ENCODE measurements at places on chromosomes 7 and 10.

DNA sequence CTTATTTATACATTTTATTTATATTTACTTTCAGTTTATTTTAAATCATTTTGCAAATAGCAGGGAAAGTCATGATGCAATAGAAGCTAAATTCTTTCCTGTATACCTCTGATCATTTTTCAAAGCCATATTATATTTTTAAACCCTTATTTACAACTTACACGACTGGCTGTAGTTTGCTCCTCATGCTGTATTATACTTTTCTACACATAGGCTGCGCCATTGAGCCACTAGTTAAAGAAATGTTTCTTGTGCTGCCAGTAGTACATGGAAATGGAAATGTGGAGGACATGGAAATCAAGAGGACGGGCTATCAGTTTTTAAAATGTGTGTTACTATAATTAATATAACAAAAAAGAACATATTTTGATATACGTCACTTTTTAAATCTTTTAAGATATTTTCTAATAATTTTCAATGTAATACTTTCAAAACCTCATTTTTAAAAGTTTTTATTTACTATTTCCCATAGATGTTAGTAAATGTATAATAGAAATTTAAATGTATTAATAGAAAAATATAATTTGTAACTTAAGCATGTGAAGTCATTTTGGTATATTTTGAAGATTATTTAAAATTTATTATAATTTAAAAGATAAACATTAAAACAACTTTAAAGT lies 118.5 kb downstream of the VTI1A start:
- DNase-seq = no peak

DNA sequence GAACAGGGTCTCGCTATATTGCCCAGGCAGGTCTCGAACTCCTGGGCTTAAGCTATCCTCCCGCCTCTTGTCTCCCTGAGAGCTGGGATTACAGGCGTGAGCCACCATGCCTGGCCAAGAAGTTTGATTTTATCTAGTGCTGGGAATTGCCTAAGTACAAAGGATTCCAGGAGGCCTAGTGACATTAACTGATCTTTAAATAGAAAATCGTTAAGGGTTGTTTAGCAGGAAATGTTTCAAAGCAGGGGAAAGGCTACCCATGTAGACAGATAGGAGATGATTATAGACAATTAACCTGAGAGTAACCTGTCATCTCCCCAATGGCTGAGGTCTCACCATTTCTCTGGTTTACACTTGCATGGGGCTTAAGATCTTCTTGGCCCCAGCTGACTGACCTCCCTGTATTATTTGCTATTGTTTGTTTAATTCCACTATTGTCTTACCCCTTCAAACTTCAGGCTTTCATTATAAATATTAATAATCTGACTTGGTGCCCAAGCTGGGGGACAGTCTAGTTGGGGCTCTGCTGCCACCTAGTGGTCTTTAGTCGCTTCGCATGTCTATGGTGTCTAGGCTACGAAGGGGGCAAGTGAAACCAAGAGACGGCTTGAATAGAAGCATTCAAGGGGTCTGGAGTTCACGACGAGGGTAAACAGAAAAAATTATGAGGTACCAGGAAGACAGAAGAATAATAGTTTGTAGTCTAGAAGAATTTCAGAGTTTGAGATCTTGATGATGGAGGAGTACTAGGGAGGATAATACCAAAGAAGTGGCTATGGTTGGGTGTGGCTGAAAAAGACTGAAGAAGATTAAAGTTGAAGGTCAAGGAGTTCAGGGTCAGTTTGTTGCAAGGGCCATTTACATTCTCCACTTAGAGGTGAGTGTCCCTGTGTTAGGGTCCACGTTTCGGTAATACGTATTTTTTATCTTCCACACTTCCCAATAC lies 40.4 kb upstream of the BPGM start:
- DNase-seq = peak; percentile 50

DNA sequence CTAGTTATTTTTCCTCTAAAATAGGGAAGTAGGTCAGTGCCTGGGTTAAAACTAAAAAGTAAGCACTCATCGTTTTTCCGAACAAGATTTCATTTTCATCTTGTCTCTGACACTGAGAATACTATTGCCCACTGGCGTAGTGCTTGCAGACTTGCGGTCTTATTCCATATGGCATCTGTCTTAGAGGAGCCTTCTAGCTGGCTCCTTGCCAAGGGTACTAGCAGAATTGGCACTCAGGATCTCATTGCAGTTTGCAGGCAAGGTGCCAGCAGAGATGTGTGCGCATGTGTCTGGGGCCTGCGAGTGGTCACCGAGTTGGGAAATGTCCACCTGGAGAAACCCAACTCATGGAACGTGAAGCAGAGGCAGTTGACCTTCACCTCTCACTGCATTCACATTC lies 143.4 kb downstream of the CELF2 start:
- DNase-seq = no peak

DNA sequence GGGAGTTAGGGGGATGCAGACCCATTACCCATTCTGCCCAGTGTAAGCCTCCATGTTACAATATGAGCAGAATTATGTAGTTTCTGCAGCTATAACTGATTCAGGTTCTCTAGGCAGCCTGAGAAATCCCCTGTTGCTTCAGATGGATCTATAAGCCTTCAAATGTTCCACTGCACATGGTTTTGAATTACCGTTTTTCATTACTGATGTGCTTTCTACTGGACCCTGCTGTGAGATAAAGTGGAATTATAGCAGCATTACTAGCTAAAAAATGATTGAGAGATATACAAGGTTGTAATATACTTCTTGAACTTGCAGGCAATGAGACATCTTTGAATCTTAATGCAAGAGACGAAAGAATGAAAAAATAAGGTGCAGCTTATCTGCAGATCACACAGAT lies 38.4 kb upstream of the ANAPC16 start:
- no peak for DNase-seq

DNA sequence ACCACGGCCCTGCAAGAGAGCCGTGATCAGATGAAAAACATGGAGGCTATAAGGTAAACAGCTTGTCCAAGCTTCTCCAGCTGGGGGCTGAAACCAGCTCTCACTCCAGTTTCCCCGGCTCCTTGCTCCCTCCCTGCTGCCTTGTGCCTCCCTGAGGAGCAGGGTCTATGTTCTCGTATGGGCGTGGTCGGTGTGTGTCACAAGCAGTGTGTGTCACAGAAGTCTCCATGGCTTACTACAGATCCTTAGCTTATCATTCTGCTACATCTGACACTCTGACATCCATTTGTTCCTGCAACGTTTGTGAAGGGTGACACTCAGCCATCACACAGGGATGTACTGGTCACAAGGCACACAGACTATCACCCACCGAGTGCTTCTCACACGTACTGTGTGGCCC lies 54.6 kb downstream of the CSGALNACT2 start:
- no peak for DNase-seq

GRCh38 chr7:42068554-42069280 lies 168.3 kb downstream of the GLI3 start:
- DNase-seq = no peak

- no peak for DNase-seq
These were observed 10.4 kb upstream of the IL15RA start for GRCh38 chr10:5987747-5988146.

GRCh38 chr10:117537904-117538524 lies 4.5 kb upstream of the EMX2 start:
- DNase-seq = no peak

DNA sequence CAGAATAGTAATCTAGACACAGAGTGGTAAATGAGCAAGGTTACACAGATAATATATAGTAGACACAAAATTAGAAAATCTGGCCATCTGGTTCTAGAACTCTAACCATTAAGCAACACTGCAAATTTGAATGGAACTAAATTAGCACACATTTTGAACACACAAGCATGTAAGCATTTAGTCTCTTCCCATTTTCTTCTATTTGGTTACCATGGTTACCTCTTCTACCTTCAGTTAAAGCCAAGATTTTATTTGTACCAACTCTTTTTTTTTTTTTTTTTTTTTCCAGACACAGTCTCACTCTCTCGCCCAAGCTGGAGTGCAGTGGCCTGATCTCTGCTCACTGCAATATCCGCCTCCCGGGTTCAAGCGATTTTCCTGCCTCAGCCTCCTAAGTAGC lies 790.5 kb downstream of the MAGI2 start:
- DNase-seq = no peak

GRCh38 chr7:103649052-103649451 lies 203.0 kb upstream of the SLC26A5 start:
- no peak for DNase-seq

GRCh38 chr10:103535595-103535994 lies 42.1 kb downstream of the NEURL1 start:
- DNase-seq = no peak

- DNase-seq = no peak
These were observed 30.7 kb upstream of the ASAH2 start for GRCh38 chr10:50281967-50282522.

DNA sequence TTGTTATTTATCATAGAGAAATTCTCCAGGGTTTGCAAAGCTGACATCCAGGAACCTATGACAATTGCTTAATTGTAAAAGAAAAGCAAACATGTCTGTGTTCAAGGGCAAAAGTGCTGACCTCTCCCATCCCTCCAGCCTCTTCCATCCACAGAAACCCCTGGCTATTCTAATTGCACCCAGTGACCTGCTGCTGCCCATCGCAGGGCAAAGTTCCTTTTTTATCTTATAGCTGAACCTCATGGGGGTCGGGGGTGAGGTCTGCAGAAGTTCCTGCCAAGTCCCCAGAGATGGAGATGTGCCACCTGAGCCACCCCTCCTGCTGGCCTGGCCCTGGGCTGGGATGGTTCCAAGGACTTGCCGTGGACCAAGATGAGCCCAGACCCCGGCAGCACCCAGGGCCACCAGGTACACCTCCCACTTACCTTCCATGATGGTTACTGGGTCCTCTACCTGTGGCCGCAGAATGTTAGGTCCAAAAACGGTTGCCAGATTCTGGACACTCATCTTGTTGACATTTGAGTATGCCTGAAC lies 146.5 kb downstream of the MAPK8 start:
- DNase-seq = no peak

DNA sequence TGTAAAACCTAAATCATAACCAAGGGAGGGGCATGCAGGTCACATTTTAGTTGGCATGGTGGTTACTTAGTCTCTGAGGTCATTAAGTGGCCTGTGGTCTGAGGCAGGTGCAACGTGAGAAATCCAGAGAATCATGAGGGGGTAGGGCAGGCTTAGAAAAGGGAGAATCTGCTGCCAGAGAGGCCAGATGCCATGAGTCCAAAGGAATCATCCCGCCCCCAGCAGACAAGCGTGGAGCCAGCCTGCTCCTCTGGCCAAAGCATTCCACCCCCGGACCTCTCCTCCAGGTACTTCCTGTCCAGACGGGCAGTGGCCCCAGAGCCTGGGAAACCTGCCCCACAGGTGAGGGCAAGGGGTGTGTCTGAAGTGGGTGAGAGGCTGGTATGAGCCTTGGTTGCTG lies 196.4 kb upstream of the ZNF32 start:
- no peak for DNase-seq

GRCh38 chr7:128309976-128310375 lies 33.7 kb downstream of the RBM28 start:
- no peak for DNase-seq

- no peak for DNase-seq
These were observed 17.8 kb downstream of the SGMS1 start for GRCh38 chr10:50605951-50606270.

DNA sequence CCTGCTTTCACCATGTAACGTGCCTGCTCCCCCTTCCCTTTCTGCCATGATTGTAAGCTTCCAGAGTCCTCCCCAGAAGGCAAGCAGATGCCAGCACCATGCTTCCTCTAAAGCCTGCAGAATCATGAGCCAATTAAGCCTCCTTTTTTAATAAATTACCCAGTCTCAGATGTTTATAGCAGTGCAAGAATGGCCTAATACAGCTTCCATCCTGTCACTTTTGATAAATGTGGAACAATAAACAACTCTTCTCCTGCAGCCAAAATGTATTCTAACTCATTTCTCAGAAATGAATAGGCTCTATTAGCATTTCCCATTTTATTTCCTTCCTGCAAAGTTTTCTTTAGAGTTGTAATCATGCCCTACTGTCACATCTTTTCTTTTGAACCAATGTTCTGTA lies 43.4 kb downstream of the C7orf25 start:
- no peak for DNase-seq

- no peak for DNase-seq
These were observed 33.5 kb downstream of the HTRA1 start for GRCh38 chr10:122494833-122495232.

DNA sequence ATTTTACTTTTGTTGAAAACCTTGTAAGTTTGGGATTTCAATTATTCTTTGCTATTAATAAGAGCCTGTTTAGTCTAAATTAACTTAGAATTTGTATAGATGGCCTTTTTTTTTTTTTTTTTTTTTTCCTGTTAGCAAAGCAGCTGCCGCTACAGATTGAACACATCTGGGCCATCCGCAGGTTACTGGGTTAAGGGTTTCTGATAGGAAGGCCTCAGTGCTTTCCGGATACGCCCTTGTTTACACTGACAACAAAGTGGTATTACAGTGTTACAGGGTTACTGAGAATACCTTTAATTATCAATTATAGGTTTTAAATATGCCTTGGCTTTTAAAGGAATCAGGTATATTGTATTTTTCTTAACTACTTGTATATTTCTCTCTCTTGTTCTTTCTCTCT lies 76.8 kb downstream of the PTN start:
- DNase-seq = no peak

DNA sequence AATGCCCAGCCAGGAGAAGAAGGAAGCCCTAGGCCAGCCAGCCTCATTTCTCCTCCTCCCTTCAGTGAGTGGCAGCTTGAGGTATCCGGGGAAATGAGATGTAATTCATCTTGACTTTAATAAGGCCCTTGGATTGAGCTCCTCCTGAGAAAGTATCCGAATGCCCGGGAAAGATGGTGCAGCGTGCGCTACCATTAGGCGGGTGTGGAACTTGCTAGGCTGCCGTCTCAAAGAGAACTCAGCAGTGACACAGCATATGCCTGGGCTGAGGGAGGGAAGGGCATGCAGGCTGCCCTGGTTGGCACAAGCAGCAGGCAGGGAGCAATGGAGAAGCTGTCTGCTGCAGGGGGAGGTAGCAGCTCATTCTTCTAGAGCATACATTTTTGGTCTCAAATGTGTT lies 659.8 kb upstream of the FOXK1 start:
- no peak for DNase-seq

GRCh38 chr10:47035171-47035818 lies 124.1 kb downstream of the PTPN20 start:
- no peak for DNase-seq

DNA sequence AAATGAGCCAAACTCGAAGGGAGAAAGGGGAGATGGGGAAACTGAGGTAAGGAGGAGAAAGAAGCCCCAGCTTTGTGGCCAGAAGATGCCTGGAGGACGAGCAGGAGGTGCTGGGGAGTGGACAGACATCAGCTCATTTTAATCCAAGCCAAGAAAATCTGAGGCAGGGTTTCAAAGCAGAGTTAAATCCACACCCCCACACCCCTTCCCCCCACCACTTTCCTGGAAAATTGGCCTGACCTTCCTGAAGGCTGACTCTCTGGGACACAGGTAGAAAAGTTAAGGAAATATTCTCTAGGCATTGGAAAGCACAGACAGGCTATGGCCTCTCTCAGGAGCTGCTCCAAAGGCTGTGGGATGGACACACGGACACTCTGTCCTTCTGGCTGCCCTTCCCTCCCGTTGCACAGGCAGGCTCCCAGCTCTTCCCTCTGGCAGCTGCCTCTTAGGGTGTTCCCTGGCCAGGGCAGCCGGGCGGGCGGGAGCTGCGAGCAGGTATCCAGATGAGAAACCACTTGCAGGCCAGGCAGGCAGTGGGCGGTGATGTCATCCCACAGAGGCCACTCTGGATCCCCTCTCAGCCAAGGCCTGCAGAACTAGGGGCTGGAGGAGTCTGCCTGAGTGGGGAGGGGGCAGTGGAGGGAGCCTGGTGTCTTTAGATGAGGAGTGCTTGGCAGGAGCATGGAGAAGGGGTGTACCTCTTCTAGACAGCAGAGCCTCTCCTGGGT lies 171.8 kb downstream of the NEURL1 start:
- DNase-seq = no peak

- DNase-seq = no peak
These were observed 748.0 kb upstream of the IGFBP3 start for GRCh38 chr7:46669028-46669427.

GRCh38 chr10:43093423-43094076 lies 16.7 kb downstream of the RET start:
- no peak for DNase-seq
